CD4-positive, alpha-beta T cell treated with Interleukin-1 beta for 1 hour (primary cell): ENCODE measurements at places on chromosomes 1 and 21.

DNA sequence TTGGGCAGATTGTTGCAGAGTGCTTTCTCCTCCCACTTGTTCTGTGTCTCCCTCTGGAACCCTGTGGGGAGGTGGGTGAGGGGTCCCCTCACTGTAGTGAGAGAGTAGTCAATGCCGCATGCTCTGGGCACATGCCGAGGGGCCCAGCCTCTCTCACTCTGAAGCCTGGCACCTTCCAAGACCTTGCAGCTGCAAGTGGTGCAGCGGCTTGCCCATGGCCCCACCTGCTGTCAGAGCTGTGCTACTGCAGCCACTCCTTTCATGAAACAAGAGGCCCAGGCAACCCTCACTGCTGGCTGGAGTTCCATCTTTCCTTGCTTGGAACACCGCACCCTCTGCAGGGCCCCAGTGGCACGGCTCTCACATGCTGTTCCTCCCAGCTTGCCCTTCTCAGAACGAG is 58.4 kb upstream of the COL6A1 start:
- DNase-seq: peak; percentile 71

DNA sequence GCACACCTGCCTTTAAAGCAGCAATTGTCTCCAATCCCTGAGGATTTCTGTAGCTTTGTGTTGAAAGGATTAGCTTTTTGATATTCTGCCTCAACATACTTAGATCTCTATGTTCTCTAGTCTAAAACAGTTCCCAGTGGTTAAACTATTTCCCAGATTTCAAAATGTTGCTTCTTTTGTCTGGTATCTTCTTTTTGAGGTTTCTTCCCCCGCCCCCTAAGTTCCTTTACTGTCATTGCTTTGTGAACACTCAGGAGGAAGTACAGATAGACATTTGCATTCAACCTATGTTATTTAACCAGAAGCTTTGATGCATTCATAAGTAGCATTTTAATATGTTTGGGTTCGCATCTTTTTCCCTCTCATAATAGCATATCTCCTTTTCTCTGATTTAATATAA is 33.5 kb downstream of the CYYR1 start:
- DNase-seq: no peak

DNA sequence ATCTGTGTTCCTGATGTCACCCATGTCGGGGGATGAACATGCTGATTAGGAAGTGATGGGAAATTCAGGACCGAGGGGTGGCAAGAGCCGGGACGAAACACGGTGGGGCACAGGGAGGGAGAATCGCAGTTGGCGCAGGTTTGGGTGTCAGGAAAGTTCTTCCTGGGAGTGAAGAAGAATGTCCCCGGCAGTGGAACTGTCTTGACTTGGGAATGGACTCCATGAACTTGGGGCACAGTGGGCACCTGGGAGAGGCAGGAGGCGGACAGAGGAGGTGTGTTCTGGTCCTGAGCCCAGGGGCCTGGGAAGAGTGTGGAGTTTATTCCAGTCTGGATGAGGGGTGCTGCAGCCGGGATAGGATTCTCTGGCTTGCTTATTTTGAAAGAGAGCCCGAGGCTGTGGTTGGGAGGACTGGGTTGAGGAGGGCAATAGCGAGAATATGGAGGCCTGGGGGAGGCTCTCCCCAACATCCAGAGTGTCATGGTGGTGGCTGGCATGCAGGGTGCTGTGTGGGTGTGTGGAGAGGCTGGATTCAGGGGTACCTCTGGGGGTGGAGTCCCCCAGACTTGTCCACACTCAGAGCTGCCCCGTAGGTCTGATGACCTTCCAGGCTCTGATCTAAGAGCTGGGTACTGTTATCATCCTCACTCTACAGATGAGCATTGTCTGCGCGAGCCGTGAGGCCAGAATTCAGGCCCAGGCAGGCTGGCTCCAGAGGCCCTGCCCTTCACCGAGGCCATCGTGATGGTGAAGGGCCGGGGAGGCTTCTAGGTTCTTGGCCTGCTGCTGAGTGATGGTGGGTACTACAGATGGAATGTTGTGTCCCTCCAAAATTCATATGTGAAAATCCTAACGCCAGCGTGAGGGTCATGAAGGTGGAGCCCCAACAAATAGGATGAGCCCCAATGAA is 274.5 kb upstream of the C1orf174 start:
- no peak for DNase-seq

- no peak for DNase-seq
Measured at GRCh38 chr1:206558794-206559671, 51.7 kb downstream of the RASSF5 start.

DNA sequence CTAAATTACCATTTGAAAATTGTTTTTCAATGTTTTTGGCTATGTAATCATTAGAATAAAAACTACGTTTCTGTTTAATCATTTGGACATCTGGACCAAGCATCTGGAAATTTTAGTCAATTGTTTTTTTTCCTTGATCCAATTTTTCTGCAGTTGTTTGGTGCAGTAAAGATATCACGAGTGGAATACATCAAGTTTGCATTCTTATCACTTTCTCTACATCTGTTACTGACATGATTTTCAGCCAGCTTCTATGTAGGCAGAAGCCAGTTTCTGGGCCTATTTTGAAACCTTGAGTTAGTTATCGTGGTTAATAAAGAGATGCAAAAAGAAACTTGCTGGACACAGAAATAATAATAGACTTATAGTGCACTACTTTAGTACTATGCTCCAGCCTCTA is 277.9 kb upstream of the ADAMTS5 start:
- no peak for DNase-seq

GRCh38 chr1:198889101-198889500 is 250.3 kb downstream of the PTPRC start:
- DNase-seq: no peak

GRCh38 chr1:175003521-175003920 is 3.8 kb downstream of the CACYBP start:
- no peak for DNase-seq
